ENCODE measurements at places on chromosomes 11 and 22.
A peak's percentile ranks its signal among the peaks of the same experiment; 100 is the strongest.

GRCh38 chr11:47351156-47352126 lies 1.1 kb downstream of the MYBPC3 start:
- DNase-seq, result no peak

DNA sequence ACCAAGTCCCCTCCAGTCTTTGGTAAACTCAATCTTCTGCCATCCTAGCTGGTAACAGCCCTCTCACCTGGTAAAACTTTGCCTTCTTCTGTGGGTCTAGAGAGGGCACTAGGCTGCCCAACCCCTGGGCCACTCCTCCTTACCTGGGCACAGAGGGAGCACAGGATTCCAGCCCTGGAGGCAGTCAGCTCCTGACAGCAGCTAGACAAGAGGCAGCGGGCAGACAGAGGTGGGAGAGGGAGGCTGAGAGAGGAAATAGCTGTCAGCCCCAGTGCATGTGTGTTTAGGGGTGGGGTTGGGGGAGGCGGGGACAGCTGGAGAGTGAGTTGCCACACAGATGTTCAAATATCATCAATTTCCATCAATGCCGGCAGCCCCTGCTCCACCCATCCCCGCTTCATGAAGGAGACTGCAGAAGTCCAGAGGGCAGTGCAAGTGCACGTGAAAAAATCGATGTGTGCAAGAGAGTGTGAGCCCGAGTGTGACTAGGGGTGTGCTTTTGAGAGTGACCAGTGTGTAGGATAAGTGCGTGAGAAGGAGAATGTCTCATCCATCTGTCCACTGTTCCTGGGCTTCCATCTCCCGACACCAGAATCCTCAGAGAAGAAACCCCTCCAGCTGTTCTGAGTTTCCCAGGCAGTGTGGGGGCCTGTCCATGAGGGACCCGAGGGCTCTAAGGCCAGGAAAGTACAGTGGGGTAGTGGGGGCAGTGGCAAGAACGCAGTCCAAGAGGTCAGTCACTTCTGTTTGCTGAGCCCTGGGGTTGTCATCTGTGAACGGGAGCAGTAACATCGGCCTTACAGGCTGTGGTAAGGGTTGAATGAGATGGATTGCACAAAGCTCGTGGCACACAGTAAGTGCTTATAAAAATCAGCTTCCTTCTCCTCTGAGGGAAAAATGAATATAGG lies at the start of gene PTGDR2:
Gene PTGDR2, minus strand, starts transcription at position 225 of the 908 bp plus-strand sequence. CDS start 2,228 bp downstream, outside the sequence.
- no peak for DNase-seq

DNA sequence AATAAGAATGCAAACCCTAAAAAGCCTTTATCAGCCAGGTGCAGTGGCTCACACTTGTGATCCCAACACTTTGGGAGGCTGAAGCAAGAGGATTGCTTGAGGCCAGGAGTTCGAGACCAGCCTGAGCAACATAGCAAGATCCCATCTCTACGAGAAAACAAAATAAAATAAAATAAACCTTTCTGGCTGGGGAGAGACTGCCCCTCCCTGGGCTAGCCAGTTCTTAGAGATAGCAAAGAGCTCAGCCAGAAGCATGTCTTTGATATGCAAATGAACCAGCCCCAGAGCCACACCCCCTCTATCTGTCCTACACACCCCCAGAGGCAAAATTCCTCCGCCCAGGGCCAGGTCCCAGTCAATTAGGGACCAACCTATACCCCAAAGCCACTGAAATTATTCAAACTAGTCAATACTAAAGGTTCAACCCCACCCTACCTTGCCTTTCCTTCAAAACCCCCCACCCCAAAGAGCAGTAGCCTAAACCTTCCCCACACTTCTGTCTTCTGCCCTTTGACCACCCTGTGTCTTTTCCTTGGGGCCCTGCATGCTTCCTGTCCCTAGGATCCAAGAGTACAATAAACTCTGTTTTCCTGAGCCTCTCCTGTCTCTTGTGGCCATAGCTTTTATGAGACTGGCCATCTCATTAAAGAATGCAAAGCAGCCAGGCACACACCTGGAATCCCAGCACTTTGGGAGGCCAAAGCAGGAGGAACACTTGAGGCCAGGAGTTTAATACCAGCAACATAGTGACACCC lies 37.3 kb upstream of the CXCR5 start:
- DNase-seq, result no peak

GRCh38 chr11:70364745-70365543 lies 33.4 kb upstream of the CTTN start:
- peak; percentile 21 for DNase-seq

DNA sequence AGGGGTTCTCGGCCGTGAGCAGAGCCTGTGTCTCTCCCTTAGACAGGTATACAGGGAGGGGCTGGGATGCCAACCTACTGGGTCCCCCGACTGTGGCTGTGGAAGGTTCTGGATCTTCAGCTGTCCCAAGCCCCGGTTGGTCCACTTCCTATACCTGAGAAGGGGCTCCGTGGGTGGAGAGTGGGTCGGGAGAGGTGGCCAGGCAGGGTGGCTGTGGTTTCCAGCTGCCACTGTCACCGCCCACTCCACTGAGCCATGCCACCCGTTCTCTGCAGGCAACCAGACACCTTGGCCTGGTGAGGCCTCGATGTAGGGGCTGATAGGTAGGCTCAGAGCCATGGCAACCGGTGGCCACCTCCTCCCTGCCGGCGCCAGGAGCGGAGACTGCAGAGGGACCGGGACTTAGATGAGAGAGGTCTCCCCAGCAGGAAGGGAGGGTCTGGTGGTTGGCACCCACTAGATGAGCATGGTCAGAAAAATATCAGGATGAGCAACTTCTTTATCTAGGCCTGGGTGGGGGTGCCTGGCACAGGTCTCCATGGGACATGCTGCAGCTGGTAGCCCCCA lies 53.8 kb downstream of the TRIOBP start:
- no peak for DNase-seq

DNA sequence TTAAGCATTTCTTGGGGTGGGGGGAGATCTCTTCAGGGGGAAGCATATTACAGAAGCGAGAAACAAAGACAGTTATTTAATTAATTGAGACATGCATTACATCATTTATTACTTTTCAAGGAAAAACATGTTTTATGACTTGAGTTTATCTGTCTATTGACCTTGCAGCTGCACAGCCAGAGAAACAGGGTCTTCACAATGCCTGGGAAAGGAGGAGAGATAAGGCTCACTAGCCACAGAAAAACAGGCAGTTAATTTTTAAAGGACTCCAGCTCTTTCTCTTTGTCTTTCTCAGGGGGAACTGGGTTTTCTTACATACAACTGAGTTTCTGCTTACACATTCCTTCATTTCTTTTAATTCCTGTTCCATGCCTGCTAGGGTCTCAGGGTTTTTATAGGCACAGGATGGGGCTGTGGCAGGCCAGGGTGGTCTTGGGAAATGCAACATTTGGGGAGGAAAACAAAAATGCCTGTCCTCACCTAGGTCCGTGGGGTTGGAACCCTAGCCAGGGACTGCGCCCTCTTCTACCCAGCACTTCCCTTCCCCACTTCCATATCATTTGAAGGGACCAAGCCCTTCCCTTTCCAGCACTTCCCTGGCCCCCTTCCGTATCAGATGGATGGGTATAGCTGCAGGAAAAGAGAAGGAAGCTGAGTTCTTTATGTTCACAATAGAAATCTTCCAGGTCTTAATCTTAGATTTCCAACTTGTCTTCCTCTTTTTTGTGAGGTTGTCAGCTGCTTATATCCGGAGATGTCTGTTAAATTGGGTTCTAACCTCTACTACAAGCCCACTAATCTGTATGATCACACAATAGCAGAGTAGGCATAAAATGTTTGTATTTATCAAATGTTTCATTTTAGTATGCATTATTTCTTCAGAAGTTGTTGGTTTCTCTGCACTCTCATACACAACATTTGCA lies 38.3 kb downstream of the BIRC2 start:
- DNase-seq, result no peak

- peak; percentile 5 for DNase-seq
Measured at GRCh38 chr11:12599408-12600143, 74.6 kb upstream of the TEAD1 start.

GRCh38 chr11:47243454-47243853 lies 5.2 kb downstream of the ACP2 start:
- no peak for DNase-seq

GRCh38 chr22:44683237-44683636 lies 18.8 kb upstream of the PRR5 start:
- DNase-seq, result no peak

DNA sequence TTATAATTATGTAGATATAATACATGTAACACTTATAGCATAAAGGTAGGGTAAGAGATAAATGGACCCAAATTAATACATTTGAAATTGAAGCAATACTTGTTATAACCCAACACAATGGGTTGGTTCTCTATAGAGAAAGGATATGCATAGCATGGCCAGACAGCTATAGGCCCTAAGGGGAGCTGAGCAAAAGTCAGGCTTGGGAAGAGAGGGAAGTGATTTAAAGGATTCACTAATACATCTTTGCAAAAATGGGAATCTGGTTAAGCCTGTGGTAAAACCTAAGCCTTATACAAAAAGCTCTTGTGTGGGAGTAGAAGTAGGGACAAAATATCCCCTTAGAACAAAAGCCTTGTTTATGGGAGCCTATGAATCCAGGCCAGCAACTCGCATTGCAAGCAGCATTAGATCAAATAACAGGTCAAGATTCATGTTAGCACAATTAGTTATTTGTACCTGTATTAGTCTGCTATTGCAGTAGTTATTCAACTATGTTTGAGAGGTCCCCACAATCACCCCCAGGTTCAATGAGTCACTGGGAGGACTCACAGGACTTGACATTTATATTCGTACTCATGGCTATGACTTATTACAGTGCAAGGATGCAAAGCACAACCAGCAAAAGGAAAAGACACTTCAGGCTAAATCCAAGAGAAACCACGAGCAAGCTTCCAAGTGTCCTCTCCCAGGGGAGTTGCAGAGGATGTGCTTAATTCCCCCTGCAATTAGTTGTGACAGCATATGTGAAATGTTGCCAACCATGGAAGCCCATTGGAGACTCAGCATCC lies 144.7 kb upstream of the LMO1 start:
- no peak for DNase-seq

- no peak for DNase-seq
Measured at GRCh38 chr11:119363851-119364590, 17.5 kb downstream of the USP2 start.

DNA sequence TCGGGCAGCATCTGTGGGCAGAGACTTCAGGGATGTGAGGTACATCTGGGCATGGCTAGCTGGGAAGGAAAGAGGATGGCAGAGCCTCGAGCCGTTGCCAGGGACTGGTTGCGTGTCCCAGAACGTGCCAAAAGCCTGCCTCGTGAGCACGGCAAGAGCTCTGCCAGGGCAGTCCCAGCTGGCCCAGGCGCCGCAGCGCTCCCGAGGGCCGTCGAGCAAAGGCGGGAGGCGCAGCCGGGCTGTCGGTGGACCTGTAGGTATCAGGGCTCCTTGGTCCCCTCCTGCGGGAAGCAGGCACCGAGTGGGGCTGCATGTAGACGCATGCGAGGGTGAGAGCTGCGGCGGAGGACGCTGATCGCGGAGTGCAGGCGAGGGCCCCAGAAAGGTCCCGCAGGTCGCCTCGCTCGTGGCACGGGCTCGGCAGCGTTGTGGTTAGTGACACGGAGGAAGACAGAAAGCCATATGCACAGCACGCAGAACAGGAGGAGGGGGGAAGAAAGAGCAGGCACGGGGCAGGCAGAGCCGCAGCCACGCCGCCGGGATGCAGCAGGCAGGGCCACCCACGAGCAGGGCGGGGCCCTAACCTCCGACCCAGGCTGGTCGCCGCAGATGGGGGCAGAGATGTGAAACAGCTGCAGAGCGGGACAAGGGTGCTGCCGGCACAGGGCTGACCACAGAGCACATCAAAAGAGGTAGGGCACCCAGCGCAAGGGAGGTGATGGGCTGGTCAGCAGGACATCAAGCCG lies 18.0 kb downstream of the LSP1 start:
- peak; percentile 31 for DNase-seq

DNA sequence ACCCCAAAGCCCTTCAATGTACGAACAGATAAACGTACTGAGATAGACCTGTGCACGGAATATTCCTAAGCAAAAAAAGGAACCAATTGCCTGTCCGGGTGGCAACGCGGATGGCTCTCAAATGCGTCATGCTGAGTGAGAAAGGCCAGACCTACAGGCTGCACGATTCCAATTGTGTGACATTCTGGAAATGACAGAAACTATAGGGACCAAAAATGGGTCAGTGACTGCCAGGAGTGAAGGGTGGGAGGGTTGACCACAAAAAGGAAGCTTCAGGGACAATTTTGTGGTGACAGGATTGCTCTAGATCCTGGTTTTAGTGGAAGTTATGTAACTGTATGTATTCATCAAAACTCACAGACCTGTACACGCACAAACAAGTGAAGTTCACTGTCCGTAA lies 24.0 kb upstream of the SYT8 start:
- DNase-seq, result no peak

DNA sequence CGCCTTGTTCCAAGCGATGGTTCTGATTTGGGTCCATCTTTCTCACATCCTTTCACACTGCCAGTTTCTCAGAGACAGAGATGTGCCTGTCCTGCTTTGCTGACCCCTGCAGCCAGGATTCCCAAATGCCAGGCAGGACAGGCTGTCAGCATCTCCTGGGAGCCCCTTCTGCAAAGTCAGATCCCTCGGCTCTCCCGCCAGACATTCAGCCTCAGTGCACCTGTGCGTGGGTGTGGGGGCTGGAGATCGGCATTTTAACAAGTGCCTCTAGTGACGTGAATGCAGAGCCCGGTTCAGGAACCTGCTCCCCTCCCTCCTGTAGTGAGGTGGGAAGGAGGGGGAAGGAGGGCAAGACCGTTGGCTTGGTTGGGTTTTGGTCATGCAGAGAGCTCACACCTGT lies 108.9 kb upstream of the FGF3 start:
- DNase-seq, result no peak

- no peak for DNase-seq
Measured at GRCh38 chr11:105588001-105588400, 21.9 kb upstream of the GRIA4 start.

GRCh38 chr11:132351050-132351449 lies 980.6 kb downstream of the NTM start:
- no peak for DNase-seq

GRCh38 chr11:29435421-29435820 lies 581.4 kb downstream of the KCNA4 start:
- DNase-seq, result no peak

DNA sequence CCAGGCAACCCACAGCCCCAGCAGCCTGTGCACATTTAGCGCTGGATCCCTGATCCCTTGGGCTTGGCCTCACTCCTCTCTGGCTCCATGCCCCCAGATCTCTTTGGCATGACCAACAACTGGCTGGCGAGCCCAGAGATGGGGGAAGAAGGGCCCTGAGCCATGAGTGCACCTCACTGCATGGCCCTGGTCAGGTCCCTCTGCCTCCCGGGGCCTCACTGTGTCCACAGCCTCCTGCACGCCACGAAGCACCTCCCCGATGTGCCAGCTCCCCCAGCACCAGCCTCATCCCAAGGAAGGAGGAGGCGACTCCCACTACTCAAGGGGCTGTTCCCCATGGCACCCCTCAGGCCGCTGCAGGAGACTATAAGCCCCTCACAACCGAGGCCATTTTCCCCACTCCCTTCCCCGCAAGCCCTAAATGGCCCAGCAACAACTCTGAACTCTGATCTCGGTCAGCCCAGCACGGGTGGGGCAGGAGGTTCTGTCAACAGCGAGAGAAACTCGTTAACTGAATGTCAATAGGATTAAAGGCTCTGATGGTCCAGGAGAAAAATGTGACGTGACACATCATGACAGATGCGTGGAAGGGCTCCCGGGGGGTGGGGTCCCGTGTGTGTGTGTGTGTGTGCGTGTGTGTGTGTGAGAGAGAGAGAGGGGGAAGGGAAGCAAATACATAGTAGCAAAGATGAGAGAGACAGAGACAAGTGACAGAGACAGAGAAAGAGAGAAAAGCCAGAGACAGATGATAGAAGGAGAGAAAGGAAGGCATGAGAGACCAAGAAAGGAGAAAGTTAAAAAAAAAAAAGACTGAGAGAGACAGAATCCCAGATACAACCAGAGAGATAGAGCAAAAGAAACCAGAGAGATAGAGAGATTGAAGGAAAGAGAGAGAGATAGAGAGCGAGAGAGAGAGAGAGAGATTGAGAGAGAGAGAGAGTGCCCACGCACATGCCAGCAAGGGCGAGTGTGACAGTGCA lies 28.4 kb upstream of the SYT7 start:
- no peak for DNase-seq
